ENCODE measurements at places on chromosomes 3 and 15.

DNA sequence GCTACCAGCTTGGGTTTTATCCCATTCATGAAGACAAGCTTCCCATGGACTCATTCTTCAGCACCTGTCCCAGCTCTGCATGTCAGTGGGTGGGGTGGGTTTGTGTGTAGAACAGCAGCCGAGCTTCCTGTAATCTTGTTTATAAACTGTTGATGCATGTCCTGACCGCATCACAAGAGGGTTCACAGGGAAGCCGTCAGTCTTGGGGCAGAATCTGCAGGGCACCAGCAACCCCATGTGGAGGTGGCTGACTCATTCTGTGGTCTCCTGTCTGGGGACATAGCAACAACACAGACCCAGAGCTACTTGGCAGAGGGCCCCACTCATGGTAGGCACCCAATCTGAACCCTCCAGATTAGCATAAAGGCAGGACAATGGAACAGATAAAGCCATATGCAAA, 35.6 kb downstream of the DAPK2 start:
- no peak for DNase-seq

DNA sequence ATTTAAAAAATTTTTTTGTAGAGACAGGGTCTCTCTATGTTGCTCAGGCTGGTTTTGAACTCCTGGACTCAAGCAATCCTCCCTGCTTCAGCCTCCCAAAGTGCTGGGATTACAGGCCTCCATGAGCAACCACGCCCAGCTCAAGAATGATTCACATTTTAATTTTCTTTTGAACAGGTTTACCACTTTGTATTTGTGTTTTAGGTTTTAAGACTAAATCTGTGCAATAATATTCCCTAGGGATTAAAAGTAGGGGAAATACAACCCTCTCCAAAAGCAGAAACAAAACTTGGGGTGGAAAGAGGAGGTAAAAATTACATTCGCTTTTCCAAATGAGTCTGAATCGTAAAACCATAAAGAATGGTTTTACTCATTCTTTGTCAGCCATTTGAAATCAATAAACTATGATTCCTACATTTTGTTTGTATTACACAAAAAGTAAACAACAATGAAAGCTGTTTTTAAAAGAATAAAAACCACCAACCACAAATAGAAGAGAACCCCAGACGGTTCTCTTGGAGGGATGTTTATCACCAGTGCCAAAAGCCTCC, 37.8 kb downstream of the SLC24A1 start:
- no peak for DNase-seq

DNA sequence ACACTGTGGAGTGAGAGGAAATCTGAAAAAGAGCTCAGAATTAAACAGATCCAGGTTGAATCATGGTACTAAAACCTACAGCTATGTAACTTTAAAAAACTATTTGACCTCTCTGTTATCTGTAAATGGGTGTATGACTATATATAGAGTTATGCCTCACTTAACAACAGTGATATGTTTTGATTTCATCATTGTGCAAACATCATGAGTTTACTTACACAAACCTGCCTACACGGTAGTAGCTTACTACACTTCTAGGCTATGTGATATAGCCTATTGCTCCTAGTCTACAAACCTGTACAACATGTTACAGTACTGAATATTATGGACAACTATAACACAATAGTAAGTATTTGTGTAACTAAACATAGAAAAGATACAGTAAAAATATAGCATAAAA, 191.6 kb upstream of the MEIS2 start:
- no peak for DNase-seq

GRCh38 chr3:129663045-129663446, 56.6 kb upstream of the PLXND1 start:
- no peak for DNase-seq

GRCh38 chr15:101692801-101693598, 31.3 kb downstream of the TARS3 start:
- DNase-seq: no peak

DNA sequence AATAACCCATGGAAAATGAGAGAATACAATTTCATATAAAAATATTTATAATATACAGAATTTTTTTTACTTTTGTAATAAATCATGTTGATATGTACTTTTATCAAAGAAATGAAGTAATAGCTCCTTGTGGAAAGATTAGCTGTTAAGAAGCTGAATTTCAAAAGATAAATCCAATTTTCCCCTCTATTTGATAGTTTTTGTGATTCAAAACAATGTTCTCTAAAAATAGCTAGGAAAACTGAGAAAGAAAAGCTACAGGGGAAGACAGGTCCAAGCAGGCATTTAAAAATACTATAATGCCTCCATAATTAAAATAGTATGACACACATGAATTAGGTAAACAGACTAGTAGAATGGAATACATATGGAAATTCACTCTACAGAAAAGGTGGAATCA, 44.9 kb downstream of the SCAPER start:
- DNase-seq: no peak
